GM12864 (cell line): ENCODE measurements at places on chromosomes 1 and 21.

DNA sequence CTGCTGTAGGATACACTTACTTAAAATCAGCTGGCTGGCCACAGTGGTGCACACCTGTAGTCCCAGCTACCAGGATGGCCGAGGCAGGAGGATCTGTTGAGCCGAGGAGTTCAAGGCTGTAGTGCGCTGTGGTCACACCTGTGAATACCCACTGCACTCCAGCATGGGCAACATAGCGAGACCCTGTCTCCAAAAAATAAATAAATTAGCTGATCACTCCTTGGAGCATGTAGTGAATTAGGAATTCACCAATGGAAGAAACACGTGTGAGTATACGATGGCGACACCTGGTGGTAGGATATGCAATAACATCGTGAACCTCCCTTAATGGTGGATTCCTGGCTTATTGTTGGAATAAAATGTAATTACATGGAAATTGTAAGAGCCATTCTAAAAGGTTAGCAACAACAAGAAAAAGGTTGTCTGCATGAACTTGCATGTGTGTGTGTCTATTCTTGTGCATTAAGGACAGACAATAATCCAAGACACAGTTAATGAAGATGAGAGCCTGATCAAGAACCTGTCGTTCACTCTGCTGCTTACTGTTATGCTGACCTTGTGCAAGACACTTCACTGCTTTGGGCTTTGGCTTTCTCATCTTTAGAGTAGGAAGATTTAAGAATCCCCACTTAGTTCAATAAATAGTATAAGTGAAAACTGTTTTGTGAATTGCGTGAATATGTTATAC lies 38.6 kb upstream of the COX20 start:
- no peak for DNase-seq

GRCh38 chr1:220702733-220703270 lies 12.6 kb downstream of the C1orf115 start:
- no peak for DNase-seq

GRCh38 chr1:22786101-22786500 lies 75.5 kb downstream of the EPHB2 start:
- no peak for DNase-seq

- DNase-seq, result no peak
Observed at GRCh38 chr1:189499736-189500135, 977.9 kb downstream of the BRINP3 start.

DNA sequence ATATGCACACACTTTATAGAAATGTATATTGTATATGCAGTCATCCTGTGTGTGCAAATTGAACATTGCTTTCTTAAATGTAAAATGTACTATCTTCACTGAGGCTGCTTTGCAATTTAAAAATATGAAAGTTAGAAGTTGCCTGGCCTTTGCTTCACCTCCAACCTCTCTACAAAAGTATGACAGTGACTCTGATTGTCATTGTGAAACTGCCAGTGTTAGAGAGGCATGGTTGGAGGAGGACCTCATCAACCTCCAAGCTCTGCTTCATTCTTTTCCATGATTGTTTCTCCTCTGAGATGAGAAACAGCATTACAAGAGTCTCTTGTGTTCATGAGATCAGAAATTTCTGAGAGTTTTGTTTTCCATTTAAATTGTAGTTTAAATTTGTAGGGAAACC lies 185.5 kb downstream of the ZC3H11B start:
- DNase-seq, result no peak

DNA sequence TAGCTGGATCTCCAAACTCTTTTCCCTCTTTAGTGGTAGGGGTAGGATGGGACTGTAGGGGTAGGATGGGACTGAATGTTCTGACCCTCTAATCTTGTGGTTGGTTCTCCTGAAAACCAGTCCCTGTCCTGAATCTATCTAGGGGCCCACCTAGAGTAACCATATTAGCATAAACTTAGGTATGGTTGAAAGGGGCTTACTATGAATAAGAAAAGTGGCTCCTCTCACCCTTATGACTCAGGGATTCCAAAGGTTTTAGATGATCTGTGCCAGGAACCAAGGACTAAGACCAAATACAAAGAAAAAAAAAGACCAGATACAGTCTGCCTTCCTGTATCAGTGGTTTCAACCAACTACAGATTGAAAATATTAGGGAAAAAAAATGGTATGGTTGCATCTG lies 28.9 kb downstream of the RNF2 start:
- no peak for DNase-seq

- DNase-seq, result no peak
Observed at GRCh38 chr1:33177996-33178540, 3.8 kb downstream of the TRIM62 start.

DNA sequence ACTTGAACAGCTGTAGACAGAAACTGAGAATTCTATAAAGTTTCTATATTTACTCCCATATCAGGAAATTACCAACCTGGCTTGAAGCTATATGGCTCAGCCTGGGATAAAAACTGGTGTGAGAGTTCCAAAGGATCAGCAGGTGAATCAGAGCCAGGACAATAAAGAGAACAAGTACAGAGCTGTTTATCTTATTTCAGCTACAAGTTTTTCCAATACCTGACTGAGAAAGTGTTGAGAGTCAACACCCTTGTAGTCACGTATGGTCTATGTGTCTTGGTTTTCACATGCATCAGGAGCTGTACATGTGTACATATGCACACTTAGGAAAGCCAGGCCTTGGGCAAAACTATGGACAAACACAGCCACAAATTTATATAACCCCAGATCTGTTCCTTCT lies 40.7 kb upstream of the CXADR start:
- DNase-seq, result no peak

- DNase-seq, result no peak
Observed at GRCh38 chr1:1550591-1551432, 10.4 kb upstream of the TMEM240 start.

DNA sequence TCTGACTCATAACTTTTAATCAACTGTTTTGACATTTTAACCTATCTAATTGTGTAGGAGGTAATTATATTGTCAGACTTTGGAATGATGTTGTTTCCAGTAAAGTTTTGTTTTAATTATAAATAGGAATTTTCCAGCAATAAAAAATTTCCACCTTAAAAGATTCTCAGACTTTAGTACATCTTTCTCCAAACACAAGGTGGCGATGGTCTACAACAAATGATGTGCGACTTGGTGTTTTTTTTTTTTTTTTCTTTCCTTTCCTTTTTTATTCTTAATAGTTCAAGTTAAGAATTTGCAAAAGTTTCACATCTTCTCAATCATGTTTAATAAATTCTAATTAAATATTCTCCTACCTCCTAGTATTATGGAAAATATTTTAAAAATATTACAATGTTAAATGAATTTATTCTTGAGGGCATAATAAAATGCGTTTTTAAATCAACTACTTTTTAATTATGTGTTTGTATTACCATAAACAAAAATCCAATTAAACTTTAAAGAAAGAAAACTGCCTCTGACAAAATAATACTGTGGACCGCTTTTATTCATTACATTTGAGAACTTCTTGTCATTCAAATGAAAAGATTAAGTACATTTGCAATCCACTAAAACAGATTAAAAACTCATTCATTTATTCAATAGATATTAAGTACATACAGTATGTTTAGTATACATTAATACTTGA lies 4.4 kb upstream of the ADAMTS1 start:
- peak; percentile 1 for DNase-seq

DNA sequence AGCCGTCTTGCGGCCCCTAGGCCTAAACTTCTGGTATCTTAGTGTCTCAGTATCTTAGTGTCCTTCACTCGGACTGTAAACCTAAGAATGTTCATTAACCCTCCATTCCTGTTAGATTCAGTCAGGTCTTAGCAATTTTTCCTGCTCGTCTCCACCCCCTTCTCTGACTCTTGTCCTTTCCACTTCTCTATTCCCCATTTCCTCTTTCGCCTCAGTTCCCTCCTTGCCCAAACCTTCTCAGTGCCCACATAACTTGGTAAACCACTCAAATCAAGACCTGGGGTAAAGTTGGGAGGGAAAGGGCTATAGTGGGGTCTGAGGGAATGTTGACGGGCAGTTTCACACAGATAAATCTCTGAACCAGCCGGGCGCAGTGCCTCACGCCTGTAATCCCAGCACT lies 726 bp upstream of the FCER1G start:
- DNase-seq, result no peak

DNA sequence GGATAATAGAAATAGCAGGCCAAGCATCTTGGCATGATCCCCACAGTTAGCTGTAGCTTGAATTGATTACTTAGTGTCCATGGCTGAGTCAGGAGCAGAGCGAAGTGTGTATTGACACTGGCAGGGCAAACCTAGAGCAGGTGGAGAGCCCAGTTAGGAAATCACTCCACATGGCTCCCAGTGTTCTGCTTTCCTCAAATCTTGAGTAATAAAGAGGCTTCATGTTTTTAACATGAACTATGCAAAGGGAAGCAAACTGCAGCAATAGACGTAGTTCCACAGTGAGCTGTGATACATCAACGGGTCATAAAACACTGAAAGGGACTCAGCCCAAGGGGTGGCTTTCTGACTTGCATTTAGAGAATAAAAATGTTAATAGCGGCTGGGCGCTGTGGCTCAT lies 28.9 kb downstream of the RHEX start:
- no peak for DNase-seq

- no peak for DNase-seq
Observed at GRCh38 chr1:182687361-182687760, 3.0 kb upstream of the RGS8 start.

DNA sequence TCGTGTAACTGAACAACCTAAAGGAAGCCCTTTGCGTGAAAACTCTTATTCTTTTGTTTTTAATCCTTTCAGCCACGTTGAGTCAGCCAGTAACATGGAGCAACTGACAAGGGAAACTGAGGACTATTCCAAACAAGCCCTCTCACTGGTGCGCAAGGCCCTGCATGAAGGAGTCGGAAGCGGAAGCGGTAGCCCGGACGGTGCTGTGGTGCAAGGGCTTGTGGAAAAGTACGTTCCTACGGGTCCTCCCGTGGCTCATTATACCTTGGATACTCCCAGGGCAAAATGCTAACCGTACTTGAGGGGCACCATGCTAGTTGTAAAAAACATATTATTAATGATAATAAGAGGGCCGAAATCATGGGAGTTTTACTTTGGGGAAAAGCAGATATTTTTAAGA lies 49.4 kb downstream of the LAMC2 start:
- no peak for DNase-seq

GRCh38 chr1:37808369-37809319 lies 636 bp upstream of the YRDC start:
- DNase-seq, result no peak

DNA sequence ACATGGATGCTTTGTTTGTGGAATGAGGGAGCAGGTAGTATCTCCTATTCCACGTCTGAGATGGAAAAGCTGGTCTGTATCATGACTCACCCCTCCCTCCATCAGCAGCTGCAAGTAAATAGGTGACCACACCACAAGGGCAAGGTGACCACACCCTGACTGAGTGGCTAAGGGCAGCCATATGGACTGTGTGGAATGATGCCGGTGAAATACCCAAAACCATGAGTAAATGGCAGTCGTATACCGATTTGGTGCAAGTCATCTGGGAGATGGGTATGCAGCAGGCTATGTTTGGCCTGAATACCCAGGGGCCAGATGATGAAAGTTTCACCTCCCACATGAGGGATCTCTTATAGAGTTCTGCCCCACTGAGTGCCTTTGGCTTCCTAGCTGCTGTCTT lies 15.8 kb upstream of the UBE2U start:
- no peak for DNase-seq

GRCh38 chr1:8167936-8168335 lies 141.8 kb upstream of the ERRFI1 start:
- DNase-seq, result no peak
